ENCODE measurements at places on chromosomes 3 and 15.

GRCh38 chr3:69930564-69930963 is 69.0 kb upstream of the SAMMSON start:
- DNase-seq, result no peak

DNA sequence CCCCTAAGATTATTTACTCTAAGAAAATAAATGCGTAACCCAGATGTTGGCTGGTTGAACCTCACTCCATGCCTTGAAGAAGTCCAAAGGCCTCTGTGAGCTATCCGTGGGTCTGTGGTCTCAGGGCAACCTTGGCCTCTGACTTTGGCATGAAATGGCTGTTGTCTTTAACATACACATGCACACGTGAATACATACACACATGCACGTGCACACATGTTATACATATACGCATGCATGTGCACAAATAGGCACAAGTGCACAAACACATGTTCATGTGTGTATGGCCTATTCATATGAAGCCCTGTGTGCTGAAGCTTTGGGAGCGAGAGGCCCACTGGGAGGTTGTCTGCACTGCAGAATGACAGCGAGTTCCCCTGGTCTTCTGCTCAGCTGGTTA is 50.8 kb downstream of the KLF15 start:
- DNase-seq, result no peak

GRCh38 chr3:114582929-114583328 is 289.1 kb downstream of the TIGIT start:
- no peak for DNase-seq

DNA sequence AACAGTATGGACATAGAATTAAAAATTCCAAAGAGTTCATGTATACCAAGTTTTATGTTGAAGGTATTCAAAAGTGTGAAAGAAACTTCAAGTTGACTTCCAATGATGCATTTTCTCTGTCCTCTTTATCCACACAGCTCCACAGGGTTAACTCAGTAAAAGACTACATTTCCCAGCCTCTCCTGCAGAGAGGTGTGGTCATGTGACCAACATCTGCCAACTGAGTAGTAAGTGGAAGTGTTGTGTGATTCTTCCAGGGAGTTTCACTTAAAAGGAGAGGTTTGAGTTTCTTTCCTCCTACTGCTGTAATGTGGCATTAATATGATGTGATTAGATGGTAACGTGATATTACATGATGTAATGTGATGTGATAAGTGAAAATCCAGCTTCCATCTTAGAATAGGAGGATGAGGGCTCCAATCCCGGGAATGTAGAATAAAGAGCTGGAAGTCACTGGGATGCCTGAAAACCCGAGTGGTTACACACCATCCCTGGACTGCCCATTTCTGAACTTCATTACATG is 280.6 kb downstream of the ARRDC4 start:
- no peak for DNase-seq

GRCh38 chr3:55198554-55198953 is 270.7 kb upstream of the LRTM1 start:
- DNase-seq, result no peak

DNA sequence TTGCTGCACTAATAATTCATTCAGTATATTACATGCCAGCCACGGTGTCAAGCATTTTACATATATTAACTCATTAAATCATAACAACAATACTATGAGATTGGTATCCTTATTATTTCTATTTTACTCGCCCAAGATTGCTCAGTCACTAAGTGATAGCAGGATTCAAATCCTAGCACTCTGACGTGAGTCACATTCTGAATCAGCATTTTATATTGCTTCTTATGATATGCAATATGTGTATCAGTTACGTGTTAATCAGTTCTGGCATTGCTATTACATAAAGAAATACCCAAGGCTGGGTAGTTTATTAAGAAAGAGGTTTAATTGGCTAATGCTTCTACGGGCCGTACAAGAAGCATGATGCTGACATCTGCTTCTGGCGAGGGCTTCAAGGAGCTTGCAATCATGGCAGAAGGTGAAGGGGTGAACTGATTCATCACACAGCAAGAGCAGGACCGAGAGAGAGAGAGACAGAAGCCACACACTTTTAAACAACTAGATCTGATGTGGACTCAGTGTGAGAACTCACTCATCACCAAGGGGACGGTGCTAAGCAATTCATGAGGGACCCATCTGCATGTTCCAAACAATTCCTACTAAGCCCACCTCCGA is 166.5 kb upstream of the TMCO5A start:
- DNase-seq, result no peak

DNA sequence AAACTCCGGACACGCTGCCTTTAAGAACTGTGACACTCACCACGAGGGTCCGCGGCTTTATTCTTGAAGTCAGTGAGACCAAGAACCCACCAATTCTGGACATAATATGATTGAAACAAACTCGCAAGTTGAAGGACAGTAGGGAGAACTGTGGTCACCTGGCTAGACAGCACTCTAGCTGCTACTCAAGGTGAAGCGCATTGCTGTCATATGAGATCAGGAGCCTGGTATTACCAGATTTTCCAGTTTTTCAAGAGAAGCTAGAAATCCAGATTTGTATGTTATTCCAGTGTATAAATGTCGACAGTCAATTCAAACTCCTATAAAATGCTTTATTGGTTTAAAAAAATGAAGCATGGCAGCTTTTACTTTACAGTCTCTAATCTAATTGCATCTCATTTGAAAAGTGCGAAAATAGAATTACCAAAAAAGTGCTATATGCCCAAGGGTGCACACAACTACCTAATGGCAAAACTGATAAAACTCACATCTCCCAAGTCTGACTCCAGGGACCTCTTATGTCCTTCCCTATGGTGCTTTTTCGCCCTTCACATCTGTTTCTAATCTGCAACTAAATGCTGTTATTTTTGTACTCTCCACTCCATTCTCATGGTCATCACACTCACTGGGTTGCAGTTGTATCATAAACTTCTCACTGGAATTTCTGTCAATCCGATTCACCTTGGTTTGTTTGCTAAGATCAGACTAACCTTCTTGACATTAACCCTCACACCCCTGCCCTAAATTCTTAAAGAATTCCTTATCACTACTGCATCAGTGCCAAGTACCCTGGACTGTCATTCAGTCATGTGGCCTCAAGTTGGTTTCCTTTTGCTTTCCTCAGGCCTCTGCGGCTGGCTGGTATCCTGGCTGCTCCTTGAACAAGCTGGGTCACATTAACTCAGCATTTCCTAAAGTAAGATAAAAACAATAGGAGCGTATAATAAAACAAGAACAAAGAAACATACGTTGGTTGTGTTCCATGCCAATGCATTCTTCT is 31.5 kb upstream of the ARHGEF26 start:
- no peak for DNase-seq

DNA sequence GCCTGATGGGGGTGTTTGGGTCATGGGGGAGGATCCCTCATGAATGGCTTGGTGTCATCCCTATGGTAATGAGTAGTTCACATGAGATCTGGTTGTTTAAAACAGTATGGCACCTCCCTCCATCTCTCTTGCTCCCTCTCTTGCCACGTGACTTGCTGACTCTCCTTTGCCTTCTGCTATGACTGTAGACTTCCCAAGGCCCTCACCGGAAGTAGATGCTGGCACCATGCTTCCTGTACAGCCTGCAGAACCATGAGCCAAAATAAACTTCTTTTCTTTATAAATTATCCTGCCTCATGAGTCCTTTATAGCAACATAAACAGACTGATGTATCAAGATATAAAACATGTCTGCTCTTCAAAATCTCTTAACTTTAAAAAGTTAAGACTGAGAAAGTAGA is 96.1 kb downstream of the TFDP2 start:
- DNase-seq, result no peak

GRCh38 chr3:20147361-20147760 is 38.6 kb downstream of the SGO1 start:
- no peak for DNase-seq

- DNase-seq, result no peak
These were observed 36.7 kb downstream of the MYH15 start for GRCh38 chr3:108473711-108474110.

GRCh38 chr3:195169011-195169649 is 101.8 kb downstream of the XXYLT1 start:
- no peak for DNase-seq

DNA sequence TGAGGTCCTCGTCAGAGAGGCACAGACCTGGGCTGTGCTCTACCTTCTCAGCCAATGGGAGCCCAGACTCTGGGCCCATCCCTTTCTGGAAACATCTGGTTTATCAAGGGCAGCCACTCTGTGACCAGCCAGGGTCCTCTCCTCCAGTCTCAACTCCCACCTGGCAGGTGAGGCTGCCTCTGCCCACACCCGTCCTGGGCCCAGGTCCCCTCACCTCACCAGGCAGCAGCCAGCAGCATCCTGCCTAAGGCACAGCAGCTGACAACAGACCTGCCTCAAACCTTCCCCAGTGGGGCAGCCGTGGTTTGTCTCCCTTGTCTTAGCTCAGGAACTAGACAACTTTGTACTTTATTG is 8.7 kb upstream of the VIPR1 start:
- DNase-seq, result no peak

DNA sequence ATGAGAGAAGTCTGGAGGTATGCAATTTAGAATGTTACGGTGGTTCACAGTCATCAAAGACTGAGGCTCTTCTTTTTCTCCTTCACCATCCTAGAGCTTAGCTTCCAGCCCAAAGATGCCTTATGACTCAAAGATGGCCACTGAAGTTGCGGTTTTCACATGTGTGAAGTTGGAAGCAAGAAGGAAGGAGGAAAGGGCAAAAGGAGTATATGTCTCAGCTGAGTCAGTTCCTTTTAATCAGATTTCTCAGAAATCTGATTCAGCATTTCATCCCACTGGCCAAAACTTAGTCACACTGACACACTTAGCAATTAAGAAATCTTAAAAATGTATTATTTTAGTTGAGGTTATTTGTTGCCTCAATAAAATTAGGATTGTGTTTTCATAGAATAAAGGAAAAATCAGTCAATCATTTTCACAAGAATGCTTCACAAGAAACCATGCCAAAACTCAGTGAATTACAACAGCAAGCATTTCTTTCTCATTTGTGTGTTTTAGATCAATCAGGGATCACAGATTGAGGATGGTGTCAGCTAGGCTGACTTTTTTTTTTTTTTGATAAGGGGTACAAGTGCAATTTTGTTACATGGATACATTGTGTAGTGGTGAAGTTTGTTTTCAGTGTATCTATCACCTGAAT is 211.1 kb upstream of the GADL1 start:
- no peak for DNase-seq

- no peak for DNase-seq
These were observed 23.4 kb upstream of the GALNT15 start for GRCh38 chr3:16151109-16151508.

DNA sequence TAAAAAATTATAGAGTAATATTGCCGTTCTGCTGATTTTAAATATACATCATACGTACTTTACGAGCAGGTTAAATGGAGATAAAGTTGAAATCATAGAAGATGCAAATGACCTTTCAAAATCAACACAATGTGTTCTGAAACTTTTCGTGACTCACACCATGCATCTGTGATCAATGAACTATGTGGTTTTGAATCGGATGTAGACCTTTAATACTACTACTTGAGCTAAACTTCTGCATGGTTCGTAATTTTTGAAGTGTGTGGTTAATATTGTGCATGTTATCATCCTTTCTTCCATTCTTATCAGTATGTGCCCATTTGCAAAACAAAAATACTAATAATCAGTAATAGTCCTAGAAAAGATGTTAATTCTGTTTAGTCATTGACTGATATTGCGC is 58.9 kb downstream of the GASK1A start:
- no peak for DNase-seq

DNA sequence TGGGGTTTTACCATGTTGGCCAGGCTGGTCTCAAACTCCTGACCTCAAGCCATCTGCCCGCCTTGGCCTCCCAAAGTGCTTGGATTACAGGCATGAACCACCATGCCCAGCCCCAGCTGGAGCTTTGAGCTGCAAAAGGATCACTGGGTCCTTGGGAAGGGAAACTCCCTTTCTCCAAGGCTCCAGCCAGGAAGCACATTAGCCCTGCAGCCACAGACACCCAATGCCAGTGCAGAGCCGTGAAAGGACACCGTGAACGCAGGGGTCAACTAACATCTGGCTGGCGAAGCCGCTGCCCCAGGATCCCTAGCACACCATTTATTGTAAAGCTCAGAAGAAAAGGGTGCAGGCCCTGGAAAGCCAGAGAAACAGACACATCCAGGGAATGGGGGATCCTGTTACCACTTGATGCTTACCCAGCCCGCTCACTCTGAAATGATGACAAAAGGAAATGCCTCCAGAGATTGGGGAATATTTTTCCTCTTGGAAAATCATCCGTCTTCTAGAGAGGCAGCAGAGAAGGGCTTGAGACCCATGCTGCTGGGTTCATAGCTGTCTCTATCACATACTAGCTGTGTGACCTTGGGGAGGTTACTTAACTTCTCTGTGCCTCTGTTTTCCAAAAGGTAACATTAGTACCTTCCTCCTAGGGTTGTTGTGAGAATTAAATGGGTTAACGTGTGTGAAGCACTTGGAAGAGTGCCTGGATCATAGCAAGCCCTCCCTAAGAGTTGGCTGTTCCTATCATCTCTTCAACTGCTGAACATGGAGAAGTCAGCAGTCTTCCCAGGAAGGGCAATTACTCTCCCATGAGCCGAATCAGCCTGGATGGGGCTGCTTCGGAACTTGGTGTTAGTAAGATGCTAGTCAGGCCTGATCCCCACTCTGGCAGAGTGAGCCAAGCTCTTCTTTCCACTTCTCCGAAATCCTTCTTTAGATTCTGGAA is 40.8 kb downstream of the LMCD1 start:
- no peak for DNase-seq

DNA sequence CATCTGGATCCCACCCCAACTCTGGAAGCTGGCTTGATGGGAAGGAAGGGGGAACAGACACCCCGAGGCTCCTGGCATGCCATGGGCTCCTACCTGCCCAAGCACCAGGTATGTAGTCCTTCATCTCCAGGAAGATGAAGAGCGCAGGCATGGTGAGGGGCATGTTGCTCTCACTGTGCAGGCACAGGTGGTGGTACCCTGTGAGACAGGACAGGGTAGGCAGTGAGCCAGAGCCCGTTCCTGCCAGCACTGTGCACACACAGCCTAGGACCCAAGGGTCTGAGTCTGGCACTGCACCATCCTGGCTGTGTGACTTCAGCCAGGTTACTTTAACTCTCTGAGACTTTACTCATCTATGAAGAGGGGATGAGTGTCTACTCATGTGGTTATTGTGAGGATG is 9.4 kb upstream of the ANKRD63 start:
- no peak for DNase-seq

- DNase-seq, result no peak
These were observed 326.2 kb downstream of the CTNNB1 start for GRCh38 chr3:41525303-41526064.

- no peak for DNase-seq
These were observed 1.7 kb upstream of the HHATL start for GRCh38 chr3:42704136-42704841.

DNA sequence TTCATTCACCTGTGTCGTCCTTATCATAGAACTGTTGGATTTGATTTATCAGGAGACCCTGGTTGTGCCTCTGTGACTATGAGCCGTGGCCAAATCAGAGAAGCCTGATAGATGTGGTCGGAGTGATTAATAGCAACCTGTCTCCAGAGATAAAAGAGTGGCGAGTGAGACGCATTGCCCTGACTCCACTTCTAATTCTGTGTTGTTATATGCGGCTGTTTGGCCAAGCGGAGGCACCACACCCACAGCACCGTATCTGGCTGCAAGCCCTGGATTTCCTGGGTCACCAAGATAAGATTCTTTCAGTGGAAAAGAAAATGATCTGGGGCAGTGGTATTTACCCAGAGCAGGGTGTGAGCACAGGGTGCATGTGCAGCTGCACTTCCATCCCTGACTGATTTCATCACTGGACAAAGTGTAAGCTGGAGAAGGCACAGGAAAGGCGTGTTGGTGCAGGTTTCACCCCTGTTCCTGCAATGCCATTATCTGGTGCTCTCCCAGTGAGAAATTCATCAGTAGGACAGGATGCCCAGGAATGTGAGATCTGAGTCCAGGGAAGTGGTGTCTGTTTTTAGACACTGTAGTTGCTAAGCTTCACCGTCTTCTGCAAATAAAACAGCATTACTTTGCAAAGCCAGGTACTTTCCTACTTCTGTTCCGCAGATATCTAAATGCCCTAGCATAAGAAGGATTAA is 84.6 kb downstream of the CD47 start:
- no peak for DNase-seq
